ENCODE measurements at places on chromosomes 5 and 9.
A peak's percentile ranks its signal among the peaks of the same experiment; 100 is the strongest.

GRCh38 chr5:82560561-82560960 is 282.4 kb upstream of the RPS23 start:
- no peak for DNase-seq

DNA sequence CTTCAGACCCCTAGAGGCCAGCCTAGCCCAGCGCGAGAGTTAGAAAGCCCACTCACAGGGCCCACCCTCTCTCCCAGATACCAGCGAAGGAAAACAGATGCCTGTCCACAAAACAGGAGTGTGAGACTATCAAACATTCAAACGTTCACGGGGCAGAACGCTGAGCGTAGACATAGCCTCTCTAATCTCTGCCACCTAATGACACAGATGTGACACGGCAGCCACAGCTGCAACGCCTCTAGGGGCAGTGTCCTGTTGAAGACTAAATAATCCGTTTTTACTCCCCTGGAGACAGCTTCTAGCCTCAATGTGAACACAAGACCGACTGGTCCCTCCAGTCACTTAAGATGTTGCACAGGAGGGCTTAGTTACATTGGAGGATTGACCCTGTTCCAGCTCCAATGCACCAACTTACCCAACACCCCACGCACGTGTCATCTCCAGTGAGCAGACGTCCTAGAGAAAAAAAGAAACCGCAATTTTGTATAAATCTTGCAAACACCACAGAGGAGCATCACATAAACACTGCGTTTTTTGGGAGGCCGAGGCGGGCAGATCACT is 14.3 kb downstream of the DIPK1B start:
- DNase-seq, result no peak

DNA sequence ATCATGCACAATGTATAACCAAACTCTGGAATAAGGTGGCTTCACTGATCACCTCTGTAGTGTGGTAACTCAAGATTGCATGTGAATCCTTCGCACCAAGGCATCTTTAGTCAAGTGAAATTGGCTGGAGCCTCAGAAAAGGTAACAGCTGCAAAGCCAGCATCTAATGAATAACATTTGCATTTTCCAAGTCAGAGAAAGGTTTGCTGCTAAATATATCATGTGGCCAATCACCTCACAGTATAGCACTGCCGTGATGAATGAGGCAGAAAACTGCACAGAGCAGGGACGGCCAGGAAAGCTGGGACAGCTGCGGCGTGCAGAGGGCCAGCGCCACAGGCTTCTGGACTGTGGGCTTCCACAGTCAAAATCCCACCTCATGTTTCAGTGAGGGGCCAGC is 18.5 kb downstream of the MRPS27 start:
- no peak for DNase-seq

DNA sequence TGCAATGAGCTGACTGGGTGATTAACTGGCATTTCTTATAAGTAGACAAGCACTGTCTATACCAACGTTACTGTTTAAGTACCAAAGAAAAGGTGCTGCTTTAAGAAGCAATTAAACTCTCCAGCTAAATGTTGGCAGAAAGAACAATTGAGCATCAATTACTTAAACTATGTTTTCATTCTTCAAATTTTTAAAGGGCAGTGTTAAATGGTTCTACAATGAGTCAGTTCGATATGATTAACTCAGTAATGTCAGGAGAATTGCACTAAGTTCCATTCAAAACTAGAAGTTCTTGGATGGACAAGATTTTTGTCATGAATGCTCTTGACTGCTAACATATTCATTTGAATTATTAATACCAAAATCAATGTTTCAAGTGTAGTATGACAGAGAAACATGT is 593.7 kb downstream of the DNAH5 start:
- no peak for DNase-seq

DNA sequence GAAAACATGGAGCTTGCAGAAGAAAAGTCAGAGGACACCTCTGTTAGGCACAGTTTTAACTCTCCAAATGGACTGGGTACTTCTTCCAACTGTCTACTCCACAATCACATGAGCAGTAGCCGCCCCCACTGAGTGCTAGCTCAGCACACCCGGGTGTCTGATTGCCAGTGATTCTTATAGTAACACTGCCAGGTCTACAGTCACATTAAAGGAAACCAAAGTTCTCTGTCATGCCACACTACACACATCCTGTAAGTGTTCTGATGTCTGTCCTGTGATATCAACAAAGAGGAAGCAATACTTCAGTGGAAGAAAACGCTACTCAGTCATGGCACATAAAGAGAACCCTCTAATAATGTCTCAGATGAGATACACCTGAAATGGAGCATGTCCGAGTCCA is at the start of gene HAVCR2:
Gene HAVCR2 (minus strand): TSS at position 69 of the 400 bp plus-strand sequence. CDS start 61 bp downstream, at position 8.
- peak; percentile 56 for DNase-seq

GRCh38 chr5:109929911-109930310 is 240.2 kb downstream of the MAN2A1 start:
- DNase-seq, result no peak

DNA sequence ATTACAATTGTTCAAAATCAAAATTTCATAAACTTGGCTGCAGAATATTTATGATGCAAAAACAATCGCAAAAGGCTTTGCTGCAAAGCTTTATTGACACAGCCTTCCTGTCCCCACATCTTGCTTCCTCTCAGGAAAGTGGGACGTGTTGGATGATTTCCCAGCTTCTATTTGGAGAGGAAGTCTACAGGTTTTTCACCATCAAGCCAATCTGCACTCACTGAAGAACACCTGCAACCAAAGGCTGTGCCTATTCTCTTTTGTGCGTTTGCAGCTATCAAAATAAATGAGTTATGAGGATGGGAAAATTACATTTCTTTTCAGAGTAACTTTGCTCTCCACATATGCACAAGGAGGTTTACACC is 214.4 kb downstream of the PLK2 start:
- no peak for DNase-seq

GRCh38 chr9:86454701-86455615 is 100.7 kb upstream of the TUT7 start:
- no peak for DNase-seq

DNA sequence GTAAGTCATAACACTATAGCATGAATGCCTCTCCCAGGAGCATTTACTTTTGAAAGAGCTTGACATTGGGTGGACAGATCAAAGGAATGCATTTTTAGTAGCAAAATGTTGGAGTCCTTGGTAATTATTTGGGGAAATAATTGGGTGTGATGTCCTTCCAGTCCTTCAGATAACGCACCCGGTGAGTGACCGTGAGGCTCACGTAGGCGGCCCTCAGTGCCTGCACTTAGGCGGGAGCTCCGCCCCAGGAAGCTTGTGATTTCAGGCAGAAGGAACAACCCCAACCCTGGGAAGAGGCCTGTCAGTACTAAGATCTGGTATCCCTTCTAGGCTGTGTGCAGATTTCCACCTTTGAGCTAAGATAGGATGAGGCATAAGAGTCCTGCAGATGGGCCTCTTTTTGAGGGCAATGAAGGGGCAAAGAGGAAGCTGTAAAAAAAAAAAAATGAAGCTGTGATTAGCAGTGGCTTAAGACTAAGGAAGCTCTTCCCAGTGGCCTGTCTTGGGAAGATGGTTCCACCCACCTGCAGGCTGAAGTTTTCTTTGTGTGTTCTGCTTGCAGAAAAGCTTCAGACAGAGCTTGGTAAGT is 14.9 kb downstream of the BTNL9 start:
- DNase-seq, result no peak

DNA sequence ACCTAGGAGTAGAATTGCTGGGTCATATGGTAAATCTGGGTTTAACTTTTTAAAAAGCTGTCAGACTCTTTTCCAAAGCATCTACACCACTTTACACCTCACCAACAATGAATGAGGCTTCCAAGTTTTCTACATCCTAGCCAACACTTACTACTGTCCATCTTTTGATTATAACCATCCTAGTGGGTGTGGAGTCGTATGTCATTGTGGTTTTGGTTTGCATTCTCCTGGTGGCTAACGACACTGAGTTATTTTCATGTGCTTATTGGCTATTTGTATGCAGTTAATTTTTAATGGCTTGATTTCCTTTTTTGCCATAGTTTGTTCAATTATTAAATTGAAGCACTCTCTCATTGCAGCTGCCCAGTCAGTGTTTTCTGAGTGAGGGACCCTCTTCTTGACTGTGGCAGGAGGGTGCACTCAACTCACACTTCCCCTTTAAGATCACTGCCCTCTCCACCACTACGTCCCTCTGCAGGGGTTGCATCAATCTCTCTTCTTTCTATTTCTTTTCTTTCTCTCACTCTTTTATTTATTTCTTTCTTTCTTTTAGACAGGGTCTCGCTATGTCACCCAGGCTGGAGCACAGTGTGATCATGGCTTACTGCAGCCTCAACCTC is 182.3 kb downstream of the C9orf152 start:
- no peak for DNase-seq

- no peak for DNase-seq
These were observed 135.2 kb downstream of the GNAQ start for GRCh38 chr9:77896269-77896937.

GRCh38 chr9:124800306-124801259 is 23.6 kb downstream of the OLFML2A start:
- DNase-seq, result peak; percentile 36

Data from mucosa of descending colon (tissue), 3 donors.